Aortic smooth muscle cell (primary cell): ENCODE measurements at places on chromosomes 7 and 10. TPM values are rescaled to one million over a fixed set of nuclear protein-coding genes. Genes with fewer than 3 reads are reported as not detected.

SMKR1 gene
- total RNA-seq: not detected in 2 replicates

GPR15LG gene
- not detected in 2 replicates for total RNA-seq

ADGRA1 gene
- not detected in 2 replicates for total RNA-seq

ARHGEF35 gene
- 2.0 and 3.0 TPM in 2 replicates for total RNA-seq

TCF7L2 gene
- 2.6 and 3.5 TPM in 2 replicates for total RNA-seq

VWDE gene
- total RNA-seq: not detected in 2 replicates

TSPAN15 gene
- total RNA-seq: 1.6 and 4.2 TPM in 2 replicates

TNS3 gene
- 19.4 and 43.8 TPM in 2 replicates for total RNA-seq

INMT gene
- total RNA-seq: 3.5 and 4.6 TPM in 2 replicates

CCDC3 gene
- total RNA-seq: 7.5 and 21.1 TPM in 2 replicates

MPP7 gene
- total RNA-seq: 0.53 and 2.4 TPM in 2 replicates

KCNIP2 gene
- total RNA-seq: 0.66 and 1.1 TPM in 2 replicates

INHBA gene
- 34.7 and 58.7 TPM in 2 replicates for total RNA-seq

SLC26A5 gene
- not detected in 2 replicates for total RNA-seq

CCDC172 gene
- not detected in 2 replicates for total RNA-seq

LANCL2 gene
- total RNA-seq: 17.0 and 18.8 TPM in 2 replicates

MRLN gene
- 0.12 TPM in 1 of 2 replicates, not detected in the other for total RNA-seq

GPER1 gene
- total RNA-seq: 2.5 and 3.2 TPM in 2 replicates

AKR1B15 gene
- total RNA-seq: not detected in 2 replicates

OR2A42 gene
- 0.06 TPM in 1 of 2 replicates, not detected in the other for total RNA-seq

COX19 gene
- 6.3 and 7.2 TPM in 2 replicates for total RNA-seq

TEX47 gene
- total RNA-seq: not detected in 2 replicates

DMBT1 gene
- under 0.01 and 0.06 TPM in 2 replicates for total RNA-seq

GPR158 gene
- total RNA-seq: 0.13 and 0.19 TPM in 2 replicates

SPOCK2 gene
- 0.26 and 0.37 TPM in 2 replicates for total RNA-seq
